CD4-positive, alpha-beta T cell treated with Interleukin-2 at 100 ng/mL for 4 hours (primary cell): ENCODE measurements at places on chromosomes 16 and 17.

DNA sequence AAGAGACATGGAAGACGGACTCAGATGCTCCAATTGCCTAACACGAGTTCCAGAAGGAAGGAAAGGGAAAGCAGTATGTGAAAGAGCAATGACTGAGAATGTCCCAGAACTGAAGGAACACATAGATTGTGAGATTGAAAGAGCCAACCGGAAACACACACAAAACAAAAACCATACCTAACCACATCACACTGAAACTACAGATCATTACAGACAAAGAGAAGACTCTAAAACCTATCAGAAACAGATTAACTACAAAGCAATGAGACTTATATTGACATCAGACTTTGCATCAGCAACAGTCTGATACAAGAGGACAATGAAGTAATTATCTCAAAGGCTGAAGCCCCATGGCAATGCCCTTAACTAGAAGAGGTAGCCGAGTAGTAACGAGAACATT is 45.6 kb upstream of the CLEC18B start:
- no peak for DNase-seq

DNA sequence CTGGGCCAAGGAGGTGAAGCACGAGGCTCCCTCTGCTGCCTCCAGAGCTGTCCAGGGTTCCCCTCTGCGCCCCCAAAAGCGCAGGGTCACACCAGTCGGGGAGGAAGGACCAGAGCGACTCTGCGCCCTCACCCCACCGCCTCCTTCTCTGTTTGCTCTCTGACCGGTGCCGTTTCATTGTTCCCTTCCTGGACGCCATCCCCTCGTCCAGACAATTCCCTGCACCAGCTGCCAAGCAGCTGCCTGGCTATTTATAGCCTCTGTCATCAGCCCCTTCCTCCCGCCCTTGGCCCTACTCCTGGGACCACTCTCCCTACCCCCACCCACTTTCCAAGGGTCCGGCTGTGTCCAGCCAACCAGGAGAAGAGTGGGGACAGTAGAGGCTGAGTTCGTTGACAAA is 68.8 kb upstream of the CREBBP start:
- DNase-seq, result no peak

DNA sequence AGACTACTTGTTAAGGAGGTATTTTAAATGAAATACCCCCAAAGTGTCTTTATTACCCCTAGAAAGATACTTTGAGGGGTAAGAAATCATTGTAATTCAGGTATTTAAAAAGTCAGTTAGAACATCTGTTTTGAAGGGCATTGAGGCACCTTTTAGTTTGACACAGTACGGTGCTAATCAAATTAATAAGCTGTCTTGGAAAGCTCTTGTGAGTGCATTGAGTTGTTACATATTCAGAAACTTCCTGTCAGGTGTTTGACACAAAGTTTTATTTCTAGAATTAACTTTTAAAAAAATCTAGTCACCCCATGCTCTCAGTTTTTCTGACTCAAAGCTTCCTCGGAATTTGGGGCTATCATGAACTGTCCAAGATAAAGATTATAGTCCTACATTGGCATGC is 4.6 kb downstream of the RBBP6 start:
- peak; percentile 3 for DNase-seq

DNA sequence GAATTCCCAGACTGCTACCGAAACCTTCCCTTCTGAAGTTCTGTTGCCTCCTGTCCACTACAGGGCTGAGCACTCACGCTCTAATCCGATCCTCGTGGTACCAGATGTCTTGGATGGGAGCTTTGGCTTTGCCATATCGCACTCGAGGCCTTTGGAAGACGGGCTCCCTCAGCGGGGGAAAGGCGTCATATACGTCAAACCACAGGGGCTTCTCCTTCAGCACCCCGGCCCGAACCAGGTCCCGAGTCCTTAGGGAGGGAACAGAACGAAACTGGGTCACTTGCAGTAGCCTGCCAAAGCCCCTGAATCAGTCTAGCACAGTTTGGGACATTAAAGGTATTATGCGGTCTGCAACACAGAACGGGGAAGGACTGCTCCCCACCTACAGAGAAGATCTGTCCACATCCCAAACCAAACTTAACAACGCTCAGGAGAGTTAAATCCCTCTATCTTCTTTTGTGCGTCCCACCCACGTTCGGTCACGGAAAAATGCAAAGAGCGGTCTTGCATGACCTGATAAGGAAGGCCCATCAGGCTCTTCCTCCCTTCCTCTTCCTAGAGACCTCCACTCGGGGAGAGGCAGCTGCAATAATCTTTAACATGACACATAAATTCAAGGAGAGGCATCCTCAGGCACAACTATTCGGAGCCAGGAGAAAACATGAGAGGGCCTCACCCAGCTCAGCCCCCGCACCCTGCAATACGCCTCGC is 526 bp downstream of the MRPS23 start:
- no peak for DNase-seq

- DNase-seq, result peak; percentile 91
These were observed 6.1 kb downstream of the GJD3 start for GRCh38 chr17:40358323-40359038.

GRCh38 chr17:75155191-75155601 is 884 bp upstream of the JPT1 start:
- no peak for DNase-seq

DNA sequence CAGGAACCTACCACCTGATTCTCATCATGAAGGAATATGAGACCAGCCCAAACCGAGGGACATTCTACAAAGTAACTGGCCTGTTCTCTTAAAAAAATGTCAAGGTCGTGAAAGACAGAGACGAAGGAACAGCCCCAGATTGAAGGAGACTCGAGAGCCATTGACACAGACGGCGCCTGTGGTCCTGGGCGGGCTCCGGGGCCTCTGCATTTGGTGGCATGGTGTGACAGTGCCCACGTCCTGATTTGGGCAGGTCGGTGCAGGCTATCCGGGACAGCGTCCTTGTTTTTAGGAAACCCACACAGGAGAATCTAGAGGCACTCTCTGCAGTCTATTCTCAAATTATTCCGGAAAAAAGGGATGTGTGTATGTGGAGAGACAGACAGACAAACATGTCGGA is 64.1 kb downstream of the ADCY9 start:
- no peak for DNase-seq
